ENCODE measurements at places on chromosomes 7 and 10.

DNA sequence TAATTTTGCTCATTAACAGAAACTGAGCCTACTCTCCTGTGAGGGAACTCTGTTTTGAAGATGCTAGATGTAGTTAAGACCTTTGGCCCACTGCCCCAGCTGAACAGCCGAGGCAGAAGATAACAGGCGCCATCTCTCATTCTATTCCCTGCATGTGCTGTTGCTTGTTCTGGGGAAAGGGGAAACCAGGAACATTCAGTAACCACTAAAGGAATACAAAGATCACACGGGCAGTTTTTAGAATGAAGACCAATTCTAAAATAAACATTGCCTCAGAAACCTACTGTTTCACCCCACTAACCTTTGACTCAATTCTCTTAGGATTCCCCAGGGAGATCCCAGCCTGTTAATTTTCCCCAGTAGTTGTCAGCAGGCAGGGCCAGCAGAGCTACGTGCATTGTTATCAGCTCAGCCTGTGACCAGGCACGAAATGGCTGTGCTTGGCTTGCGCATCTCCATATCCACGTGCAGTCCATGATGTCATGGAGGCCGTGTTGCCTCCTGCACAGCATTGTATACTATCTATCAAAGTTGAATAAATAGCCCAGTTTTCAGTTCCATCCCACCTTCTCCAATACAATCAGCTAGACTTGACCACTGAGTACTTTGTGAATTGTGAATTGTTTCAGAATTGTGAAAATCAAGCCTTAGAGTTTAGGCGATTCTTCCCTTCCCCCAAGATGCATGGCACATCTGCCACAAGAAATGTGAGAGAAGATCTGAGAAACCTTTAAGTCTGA lies 36.0 kb downstream of the ANK3 start:
- DNase-seq, result no peak

DNA sequence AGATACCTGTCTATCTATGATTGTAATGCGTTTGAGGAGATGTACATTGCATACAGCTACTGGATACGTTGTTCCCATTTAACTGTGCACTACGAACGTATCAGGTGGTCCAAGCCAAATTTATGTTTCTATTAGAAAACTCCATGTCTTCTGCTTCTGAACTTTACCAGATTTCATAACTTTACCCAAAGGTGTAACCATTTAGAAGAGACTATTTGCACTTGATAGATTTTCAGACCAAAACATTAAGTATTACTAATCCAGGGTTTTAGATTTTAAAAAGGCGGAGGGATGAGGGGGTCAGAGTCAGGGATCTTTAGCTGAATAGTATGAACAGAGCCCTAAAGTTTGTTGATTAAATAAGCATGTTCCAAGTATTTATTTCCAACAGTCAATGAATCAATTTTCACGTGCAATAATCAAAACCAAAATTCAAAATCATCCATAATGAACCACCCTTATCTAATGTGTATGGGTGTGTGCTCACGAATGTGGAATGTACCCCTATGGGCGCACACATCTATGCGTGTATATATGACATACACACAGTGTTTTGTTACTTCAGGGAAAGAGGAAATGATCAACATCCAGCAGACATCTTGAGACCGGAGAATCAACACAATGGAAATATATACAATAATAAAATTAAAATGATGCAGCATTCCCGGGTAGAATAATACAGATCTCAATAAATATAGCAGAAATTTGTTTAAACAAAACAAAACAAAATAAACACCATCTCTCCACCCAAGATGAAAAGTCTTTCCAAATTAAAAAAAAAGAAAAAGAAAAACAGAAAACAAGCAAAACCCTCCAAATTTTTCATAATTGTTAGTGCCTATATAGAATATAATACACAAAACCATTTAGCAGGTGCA lies 3.4 kb downstream of the FEZF1 start:
- no peak for DNase-seq

DNA sequence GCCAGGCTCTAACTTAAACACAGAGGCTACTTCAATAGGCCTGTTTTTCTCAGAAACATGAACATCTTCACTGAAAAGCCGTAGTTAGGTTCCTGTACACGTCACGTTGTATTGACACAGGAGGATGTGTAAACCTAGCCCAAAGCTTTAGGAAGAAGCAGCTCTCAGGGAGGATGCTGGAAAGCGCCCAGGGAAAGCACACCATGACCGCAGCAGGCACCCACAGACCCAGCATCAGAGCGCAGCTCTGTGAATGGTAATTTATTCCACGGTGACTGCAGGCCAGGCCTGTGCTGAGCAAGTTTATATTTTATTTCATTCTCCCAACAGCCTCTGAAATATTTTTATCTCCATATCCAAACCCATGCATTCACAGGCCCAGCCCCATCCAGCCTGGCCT lies 51.1 kb downstream of the ASB13 start:
- DNase-seq, result no peak

DNA sequence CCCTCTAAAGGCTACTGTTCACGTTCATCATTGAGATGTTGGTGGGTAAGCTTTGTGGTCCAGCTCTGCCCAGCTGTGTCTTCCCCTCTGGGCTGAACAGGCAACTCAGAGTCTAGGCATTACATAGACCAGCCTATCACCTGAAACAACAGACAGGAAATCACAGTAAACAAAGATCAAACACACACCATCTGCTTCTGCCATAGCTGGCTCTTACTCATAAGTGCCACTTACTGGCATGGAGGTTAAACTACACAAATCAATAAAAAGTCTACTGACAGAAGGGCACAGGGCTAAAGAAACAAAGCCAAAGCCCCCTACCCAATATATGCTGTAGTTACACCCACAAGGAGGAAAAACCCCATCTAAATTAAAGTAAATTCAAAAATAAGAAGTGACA lies 35.0 kb downstream of the SEPTIN14 start:
- DNase-seq, result no peak

DNA sequence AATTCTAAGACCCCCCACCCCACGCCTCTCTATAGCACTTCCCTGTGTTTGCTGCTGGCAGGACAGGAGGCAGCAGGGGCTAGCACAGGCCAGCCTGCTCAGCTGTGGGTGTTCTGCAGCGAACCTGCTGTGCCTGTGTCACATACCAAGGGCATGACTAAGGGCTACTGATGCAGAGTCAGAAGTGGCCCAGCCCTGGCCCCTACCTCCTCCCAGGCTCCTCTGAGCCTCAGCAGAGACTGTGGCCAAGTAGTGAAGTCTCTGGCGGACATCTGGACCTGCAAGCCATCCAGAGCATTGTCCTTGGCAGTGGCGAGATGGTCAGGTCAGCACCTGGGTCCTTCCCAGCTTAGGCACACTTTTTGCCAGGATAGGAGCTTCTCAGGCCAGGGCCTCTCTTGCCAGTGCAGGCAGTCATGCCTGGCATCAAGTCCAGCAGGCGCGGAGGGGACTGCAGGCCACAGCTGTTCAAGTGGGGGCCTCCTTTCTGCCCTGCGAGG lies 116.3 kb upstream of the RET start:
- no peak for DNase-seq

DNA sequence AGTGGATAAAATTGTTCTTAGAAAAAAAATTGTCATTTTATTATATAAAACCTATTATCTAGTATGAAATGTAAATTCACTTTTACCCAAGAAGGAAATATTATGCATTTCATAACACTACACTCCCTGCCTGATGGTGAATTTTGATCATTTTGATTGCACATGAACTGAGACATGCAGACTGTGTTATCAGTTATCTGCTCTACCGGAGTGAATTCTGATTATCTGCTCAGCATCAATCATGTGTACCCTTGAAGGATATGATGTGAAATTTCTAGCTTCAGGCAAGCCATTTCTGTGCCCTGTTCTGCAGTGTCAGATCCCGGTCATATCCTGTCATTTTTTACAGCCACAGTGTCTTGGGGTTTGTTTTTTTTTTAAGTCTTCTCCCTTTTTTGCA lies 85.0 kb upstream of the FGL2 start:
- DNase-seq, result no peak

DNA sequence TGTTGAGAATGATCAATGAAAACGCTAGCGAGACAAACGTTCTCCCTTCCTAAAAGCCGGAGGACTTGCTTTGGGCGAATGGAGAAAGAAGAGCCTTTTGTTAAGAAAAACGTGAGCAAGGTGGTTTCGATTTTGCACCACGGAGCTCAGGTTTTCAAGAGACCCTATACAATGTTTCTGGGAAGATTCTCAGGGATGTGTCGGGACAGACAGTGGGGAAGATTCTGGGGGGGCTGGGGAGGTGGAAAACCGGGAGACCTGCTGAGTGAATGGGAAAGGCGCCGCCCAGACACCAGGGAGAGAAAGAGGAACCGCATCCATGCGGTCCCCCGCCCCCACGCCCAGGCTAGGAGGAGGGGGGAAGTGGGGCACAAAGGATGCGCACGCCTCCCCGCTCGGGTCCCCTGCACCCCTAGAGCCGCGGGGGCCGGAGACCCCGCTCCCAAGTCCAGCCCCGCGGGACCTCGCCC lies 745 bp downstream of the YWHAG start:
- no peak for DNase-seq

GRCh38 chr7:128206017-128206746 lies 34.9 kb upstream of the LEP start:
- no peak for DNase-seq

DNA sequence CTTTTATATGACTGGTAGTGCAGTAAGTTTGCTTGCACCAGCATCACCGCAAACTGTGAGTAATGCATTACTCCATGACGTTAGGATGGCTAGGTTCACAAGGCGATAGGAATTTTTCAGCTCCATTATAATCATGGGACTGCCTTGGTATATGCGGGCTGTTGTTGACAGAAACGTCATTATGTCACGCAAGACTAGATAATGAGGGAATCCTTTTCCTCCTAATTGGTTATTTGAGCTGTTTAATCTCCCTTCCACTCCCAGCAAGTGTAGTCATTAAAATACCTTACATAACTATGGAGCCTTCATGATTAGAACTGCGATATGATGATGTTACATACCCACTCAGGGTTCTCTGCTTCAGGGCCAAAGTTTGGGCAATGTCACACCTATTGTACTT lies 17.3 kb downstream of the KLLN start:
- peak; percentile 37 for DNase-seq

GRCh38 chr7:129875745-129876411 lies 76.9 kb downstream of the UBE2H start:
- no peak for DNase-seq

DNA sequence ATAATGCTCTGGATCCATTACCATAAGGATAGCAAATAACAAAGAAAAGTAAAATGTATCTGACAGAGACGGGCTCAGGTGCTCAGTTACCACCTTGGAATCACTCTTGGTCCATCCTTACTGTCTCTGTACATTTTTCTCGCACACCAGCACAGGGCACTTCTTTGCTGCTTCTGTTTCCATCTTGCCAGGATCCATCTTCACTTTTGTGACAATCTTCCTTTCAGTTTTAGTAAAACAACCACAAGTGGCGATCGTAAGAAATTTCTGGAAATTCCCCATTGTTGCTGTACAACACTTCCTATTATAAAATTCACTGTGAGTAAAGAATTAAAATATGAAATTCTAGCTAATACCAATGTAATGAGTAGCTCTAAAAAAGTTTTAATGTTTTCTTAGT lies 695.5 kb downstream of the GRM8 start:
- DNase-seq, result no peak

DNA sequence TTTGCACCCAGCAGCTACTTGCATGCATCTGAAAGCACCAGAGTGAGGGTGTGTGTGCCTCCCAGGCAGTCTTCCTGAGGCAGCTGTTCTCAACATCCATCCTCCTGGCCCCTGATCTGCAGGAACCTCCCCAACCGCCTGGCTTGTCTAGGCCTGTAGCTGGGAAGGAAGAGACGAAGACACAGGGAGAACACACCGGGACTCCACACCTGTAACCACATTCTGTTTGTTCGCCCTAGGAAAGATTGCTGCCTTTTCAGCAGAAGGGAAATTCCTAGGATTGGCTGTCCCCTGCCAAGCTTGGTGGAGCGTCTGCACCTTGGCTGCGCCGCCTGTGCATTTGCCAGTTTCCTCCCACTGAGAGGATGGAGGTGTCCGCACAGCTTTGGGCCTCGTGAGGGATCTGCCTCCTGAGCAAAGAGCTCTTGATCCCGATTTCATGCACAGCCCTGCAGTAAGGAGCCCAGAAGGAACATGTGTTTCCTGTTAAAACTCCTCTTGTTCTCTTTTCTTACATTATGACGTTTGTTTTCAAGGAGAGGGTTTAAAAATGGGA lies 154.6 kb downstream of the TPST1 start:
- DNase-seq, result no peak

GRCh38 chr7:80918909-80919721 lies at the start of gene SEMA3C:
Gene SEMA3C (minus strand): TSS chr7:80919051. CDS start chr7:80916781, 2,270 bp downstream.
- DNase-seq, result no peak
